Stimulated activated CD4-positive, alpha-beta T cell treated with anti-CD3 and anti-CD28 coated beads, TNF-alpha, amount 100 ng/mL, for 1 hour (primary cell): ENCODE measurements at places on chromosomes 4 and X.

GRCh38 chr4:26670903-26671537 lies 87.1 kb downstream of the TBC1D19 start:
- no peak for DNase-seq

DNA sequence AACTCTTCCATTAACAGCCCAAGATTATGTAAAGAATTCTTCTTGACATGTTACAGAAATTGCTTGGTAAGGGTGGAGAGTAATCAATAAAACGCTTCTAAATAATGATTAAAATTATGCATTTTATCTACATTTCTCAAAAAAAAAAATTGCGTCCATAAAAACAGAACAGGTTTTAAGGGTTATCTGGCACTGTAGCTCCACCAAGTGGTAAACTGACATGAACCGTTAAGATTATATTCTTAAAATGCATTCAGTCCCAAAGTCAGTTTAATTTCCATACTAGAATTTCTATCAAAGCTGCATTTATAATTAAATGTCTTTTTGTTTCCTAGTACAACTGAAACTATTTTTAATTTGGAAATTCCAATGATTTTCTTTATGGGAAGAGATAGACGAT lies 214.0 kb upstream of the UGT8 start:
- DNase-seq = no peak

GRCh38 chr4:74109870-74110605 lies 11.0 kb upstream of the CXCL2 start:
- DNase-seq = no peak

DNA sequence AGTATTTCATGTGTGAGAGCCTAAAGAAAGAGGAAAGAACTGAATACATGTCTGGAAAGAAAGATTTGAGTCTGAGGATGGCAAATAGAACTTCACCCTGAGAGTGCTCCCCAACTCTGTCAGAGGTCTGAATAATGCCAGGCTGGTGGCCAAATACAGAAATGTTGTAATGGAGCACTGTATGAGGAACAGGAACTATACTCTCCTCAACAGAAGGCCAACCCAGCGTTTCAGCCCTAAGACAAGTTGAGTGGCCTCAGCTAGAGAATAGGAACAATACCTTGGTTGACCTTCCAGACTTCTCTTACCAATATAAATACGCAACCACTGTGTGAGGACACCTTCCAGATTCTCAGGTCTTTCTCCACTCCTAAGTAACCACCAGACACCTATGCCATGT lies 94.5 kb upstream of the STIM2 start:
- no peak for DNase-seq

- DNase-seq = no peak
These were observed 88.9 kb upstream of the MID1 start for GRCh38 chrX:10709276-10709675.

- no peak for DNase-seq
These were observed 391.7 kb downstream of the GABRG1 start for GRCh38 chr4:45732161-45732560.
